ENCODE measurements at places on chromosomes 1 and 21.
A peak's percentile ranks its signal among the peaks of the same experiment; 100 is the strongest.

- DNase-seq = no peak
Measured at GRCh38 chr1:226454349-226454748, 46.5 kb upstream of the PARP1 start.

GRCh38 chr1:104884939-104885338 lies 1135.2 kb downstream of the AMY1C start:
- no peak for DNase-seq

- no peak for DNase-seq
Measured at GRCh38 chr1:167328816-167329483, 108.3 kb downstream of the POU2F1 start.

DNA sequence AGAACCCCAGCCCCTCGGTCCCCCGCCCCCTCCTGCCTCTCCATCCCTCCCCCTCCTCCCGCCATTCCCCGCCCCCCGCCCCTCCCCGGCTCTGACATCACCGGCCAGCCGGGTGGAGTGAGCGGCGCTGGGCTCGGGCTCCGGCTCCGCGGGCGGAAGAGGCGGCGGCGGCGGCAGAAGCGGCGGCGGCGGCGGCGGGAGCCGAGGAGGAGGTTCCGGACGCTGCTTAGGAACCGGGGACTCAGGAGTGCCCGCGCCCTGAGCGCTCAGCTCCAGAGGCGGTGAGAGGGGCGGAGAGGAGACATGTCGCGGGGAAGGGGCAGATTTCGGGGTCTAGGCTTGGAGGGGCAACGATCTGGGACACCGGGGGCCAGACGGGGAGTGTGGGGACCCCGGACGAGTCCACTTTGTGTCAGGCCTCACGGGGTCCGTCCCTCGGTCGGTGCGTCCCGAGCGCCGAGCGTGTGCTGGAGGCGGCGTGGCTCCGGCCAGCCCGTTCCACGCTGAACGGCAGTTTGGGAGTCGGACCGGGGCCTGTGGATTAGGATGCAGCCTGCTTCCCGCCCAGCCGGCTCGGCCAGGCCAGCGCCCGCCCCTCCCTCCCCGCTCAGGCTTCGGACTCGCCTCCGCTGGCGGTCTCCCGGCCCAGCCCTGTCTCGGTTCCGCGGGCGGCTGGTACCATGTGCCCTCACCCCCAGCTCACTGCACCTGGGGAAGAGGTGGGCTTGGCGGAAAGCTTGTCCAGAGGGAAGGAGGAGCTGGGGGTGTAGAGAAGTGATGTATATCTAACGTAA lies at the start of gene PEA15:
PEA15 (plus strand) TSS at position 143 of the 794 bp plus-strand sequence. CDS start 6,161 bp downstream, outside the sequence.
- peak; percentile 59 for DNase-seq

GRCh38 chr1:226002667-226003501 lies 3.7 kb upstream of the SDE2 start:
- DNase-seq = no peak

- DNase-seq = no peak
Measured at GRCh38 chr1:167544447-167545093, 9.0 kb downstream of the CREG1 start.

DNA sequence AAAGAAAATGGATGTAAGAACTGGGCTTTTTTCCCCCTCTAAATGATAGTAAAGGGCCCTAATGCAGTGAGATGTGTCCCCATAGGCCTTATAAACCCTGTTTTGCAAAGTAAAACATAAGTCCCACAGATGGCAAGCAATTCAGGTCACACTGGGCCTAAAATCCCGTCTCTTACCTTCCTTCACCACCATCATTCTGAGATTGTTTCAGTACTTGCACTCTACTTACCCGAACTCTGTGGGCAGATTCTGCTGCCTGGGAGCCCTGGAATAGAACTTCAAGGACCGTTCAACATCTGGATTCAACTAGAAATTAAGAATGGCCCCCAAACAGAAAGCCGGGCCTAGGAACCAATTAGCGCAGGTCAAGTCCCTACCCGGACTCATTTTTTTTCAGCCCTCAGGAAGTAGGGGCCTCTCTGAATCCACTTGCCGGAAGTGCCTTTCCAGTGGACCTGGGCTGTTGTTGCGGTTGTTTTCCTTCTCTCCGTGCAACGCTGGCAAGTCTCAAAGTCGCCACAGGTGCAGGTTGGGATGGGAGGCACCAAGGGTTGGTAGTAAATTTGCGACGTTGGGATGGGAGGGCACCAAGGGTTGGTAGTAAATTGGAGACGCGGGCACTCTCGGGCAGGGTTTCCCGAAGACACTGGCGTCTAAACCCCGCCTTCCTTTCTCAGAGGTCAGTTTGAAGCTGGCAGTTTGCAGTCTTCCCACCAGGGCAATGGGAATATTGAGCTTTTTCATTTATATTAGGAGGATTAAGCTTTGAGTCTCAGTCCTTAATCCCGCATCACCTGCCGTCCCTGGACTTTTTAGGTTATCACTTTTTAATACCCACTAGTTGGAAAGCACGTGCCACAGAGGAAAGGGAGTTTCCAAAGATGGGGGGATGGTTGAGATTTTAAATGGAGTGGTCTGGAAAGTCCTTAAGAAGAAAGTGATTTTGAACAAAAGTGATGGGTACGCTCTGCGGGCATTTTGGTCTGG lies at the start of gene TMEM69:
TMEM69 (plus strand) TSS at position 428 of the 987 bp plus-strand sequence. CDS start 2,888 bp downstream, outside the sequence.
- peak; percentile 85 for DNase-seq

GRCh38 chr1:92862605-92863004 lies 30.8 kb downstream of the RPL5 start:
- no peak for DNase-seq

DNA sequence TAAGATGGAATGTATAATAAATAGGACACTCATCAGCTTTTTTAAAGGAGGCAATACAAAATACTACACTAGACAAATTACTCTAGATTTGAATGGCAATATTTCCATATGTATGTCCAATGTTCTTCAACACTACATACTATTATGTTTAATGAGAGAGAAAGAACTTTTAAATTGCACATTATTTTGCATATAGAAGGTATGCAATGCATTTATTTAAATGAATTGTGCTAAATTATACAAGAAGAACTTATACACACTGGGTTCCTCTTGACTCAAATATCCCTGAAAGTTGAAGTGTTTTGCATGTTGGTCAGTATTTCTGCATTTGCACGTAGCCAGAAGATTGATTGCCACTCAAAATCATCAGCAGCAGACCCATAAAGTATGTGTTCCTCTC lies 839.6 kb downstream of the ADGRL2 start:
- DNase-seq = no peak

DNA sequence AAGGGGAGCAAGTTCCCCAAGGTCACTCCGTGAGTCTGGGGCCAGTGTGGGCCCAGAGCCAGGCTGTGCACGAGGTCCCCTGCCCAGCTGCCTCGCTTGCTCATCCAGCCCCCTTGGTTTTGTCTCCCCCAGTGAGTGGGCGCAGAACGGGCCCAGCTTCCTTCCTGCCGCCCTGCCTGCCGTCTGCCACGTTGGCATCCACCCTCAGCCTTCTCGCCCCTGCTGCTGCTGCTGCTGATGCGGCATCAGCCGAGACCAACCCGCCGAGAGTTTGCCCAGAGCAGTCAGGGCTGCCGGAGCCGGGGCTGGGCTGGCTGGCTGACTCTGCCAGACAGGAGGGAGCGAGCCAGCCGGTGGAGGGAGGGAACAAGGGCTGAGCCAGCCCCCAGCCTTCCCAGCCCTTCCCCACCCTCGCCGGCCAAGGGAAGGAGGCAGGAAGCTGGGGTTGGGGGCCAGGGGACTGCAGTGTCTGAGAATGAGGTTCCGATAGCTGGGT lies 31.4 kb upstream of the WASF2 start:
- peak; percentile 62 for DNase-seq

DNA sequence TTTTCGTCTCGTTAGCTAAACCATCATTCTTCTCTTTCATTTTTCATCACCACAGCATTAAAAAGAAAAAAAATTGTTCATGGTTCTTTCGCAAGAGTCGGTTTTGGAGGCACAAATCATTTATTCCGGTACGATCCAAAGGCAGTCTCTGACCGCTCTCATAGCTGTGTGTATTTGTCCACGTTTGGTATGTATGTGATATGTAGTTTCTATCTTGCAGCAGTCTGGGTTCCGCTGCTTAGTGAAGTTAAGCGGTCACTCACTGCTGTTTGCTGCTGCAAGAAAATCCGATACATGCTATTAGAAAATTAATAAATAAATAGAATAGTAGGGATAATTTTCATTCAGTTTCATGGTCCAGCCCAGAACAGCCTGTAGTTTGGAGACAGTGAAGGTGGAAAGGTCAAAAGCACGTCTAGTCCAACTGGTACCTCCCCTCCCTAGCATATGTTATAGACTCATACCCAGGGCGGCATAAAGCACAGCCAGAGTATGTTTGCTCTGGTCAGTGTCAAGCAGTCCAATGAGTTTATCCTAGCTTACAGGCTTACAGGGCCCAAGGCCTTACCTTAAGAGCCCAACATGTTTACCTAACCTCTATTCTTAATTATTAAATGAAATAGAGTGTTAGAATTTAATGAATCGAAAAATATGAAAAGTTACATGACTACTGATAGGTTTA lies 2.5 kb downstream of the FMN2 start:
- no peak for DNase-seq

- no peak for DNase-seq
Measured at GRCh38 chr21:41961753-41962152, 7.9 kb upstream of the C2CD2 start.

All from CD4-positive, alpha-beta memory T cell (primary cell).